ENCODE measurements at places on chromosomes 7 and 10.

DNA sequence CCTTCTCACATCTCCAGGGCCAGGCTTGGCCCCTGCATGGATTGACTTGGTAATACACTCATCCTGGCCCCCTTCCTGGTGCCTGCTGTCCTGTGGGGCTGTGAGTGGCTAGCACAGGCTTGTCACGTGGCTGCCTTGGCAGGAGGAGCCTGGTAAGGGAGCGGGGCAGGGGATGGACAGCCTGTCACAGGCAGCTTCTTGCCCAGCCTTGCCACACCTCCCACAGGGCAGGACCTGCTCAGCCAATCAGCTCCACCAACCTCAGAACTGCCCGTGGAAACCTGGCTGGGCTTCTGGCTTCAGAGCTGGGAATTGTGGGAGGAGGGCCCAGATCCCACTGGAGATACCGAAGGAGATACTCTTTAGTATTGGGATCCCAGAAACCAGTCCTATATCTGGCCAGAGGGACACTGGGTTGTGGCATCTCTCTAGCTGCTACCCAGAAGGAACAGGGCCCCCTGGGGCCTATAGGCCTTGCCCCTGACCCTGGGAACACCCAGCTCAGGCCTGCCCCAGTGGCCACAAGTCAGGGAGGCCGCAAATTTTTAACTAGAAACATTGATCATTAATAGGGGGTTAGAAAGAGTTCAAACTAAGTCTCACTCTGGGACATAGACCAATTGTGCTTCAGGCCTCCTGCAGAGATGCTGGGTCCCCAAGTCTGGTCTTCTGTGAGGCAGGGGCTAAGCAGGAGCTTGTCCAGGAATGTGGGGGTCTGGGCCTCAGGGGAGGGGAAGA, at the start of gene HOGA1:
TSS of gene HOGA1 (plus strand) at position 330 of the 738 bp plus-strand sequence. CDS start at position 645, 315 bp downstream.
- no peak for DNase-seq

GRCh38 chr7:78099715-78100394, 301.3 kb downstream of the PHTF2 start:
- no peak for DNase-seq

DNA sequence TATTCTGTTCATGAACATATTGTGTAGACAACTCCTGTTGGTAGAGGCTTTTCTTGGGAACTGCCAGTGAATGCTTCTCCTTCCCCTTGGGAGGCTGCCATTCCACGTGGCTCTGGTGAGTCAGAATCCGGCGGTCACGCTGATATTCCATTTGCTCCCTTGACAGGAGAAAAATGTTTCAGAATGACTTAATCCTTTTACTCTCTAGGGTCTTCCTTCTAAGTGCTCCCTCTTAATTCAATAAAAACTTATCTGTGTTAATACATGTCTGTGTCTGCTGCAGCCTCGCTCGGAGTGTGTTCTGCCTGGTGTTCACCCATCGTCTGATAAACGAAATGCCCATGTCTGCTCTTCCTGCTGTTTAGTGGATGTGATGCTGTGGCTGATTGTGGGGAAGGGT, 278.6 kb downstream of the ARHGAP12 start:
- peak; percentile 74 for DNase-seq

GRCh38 chr7:1552200-1552599, 3.8 kb downstream of the TMEM184A start:
- DNase-seq: no peak

- peak; percentile 62 for DNase-seq
These were observed 100.7 kb upstream of the WAC start for GRCh38 chr10:28432210-28432676.

- no peak for DNase-seq
These were observed 61.9 kb downstream of the TEX36 start for GRCh38 chr10:125621052-125621451.

GRCh38 chr10:7362471-7362870, 48.4 kb downstream of the SFMBT2 start:
- no peak for DNase-seq

- no peak for DNase-seq
These were observed 47.5 kb downstream of the KAT6B start for GRCh38 chr10:74873803-74874454.

GRCh38 chr7:92242972-92243371, 2.7 kb downstream of the KRIT1 start:
- no peak for DNase-seq

- no peak for DNase-seq
These were observed 34.4 kb upstream of the AGR3 start for GRCh38 chr7:16916105-16916639.

- DNase-seq: no peak
These were observed 41.9 kb downstream of the AGK start for GRCh38 chr7:141593134-141593533.

DNA sequence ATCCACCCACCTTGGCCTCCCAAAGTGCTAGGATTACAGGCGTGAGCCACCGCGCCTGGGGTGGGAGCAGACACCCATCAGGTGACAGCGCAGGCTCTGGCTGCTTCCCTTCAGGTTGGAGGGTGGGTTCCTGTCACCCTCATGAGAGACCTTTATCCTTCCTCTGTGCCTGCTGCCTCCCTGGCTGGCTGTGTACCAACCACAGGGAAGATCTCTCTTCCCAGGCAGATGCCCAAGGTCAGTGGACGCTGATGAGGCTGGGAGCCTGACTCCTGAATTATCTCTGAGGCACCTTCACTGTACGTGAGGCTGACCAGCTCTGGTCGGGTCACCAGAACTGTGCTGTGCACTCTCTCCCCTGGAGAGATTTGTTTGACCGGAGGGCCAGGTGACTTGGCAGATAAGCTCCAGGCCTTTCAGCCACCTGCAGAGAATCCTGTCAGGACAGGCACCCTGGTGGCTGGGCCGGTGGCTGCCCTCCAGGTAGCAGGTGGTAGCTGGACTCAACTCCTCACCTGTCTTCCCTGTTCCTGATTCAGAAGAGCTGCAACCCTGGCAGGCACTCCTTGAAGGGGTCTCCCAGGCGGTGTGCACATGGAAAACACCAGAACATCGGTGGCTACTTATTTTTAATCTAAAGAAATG, 251.9 kb downstream of the GLRX3 start:
- DNase-seq: no peak

- no peak for DNase-seq
These were observed 254.0 kb downstream of the USP6NL start for GRCh38 chr10:11357439-11357838.

DNA sequence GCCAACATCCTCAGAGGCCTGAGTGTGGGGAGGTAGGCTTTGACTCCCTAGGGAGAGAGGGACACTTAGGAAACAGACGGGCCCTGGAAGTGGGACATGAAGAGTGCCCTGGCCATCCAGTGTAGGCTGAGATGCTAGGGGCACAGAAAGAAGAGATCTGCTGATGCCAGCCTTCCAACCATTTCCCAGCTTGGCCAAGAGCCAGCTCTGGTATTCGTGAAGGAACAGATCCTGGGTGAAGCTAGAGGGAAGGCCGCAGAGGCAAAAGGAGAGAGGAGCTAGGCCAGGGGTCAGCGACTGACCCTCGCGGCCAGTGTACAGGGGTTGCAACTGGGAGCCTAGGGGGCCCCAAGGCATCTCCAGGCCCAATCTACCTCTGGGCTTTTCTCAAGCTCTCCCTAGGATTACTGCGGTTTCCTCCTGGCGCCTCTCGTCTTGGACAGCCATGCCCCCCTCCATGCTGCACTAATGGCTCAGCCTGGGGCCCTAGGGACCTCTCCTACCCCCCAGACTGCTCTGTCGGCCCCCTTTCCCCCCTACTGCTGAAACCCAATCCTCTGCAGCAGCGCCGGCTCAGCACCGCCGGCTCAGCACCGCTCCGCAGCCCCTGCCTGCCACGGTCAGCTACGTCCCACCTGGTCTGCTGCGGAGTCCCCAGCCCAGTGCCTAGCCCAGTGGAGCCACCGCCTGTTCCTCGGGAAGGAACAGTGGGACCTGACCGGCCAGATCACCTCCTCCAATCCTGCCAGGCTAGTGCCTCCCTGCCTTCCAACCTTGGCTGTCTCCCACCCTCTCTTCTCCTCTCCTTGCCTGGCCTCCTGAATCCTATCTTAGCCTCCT, at the start of gene ASIC3:
TSS of gene ASIC3 (plus strand) at position 556 of the 840 bp plus-strand sequence. CDS start 355 bp downstream, outside the sequence.
- no peak for DNase-seq

- no peak for DNase-seq
These were observed 95.3 kb downstream of the LRRC4 start for GRCh38 chr7:127935847-127936376.

GRCh38 chr10:48613016-48613415, 8.1 kb upstream of the ARHGAP22 start:
- no peak for DNase-seq

GRCh38 chr10:37965006-37965405, 11.4 kb downstream of the ZNF25 start:
- no peak for DNase-seq
